Activated T-cell treated with anti-CD3 and anti-CD28 coated beads, Interleukin-2, amount 50 U/mL, for 4 hours (primary cell): ENCODE measurements at places on chromosomes 5 and 9. TPM values are rescaled to one million over a fixed set of nuclear protein-coding genes. Genes with fewer than 3 reads are reported as not detected.

Gene CDC20B
- total RNA-seq, result 0.16 TPM

- DNase-seq, result no peak
These were observed 154.1 kb downstream of the EFNA5 start for GRCh38 chr5:107516452-107517184.

- peak; percentile 60 for DNase-seq
These were observed at the start of gene ST6GALNAC6 for GRCh38 chr9:127899128-127899943. Gene ST6GALNAC6 (minus strand): TSS chr9:127899603. CDS start chr9:127897981, 1,622 bp downstream.

- DNase-seq, result no peak
These were observed 603.6 kb downstream of the PSAT1 start for GRCh38 chr9:78900500-78900899.

DNA sequence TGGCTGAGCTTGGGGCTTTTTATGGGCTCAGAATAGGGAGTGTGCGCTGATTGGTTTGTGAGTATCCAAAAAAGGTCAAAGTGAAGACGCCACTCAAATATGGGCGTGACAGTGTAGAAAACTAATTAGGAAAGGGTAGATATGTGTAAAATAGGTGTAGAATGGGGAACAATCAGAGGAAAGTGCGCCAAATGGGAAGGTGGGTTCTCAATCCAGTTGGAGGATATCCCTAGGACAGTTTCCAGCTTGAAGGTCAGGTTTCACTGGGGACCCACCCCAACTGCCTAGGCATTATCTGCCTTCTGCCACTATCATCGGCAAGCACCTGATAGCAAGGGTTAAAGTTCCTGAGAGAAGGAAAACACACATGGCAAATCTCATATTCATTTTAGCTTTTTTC, 9.3 kb upstream of the MOCS2 start:
- DNase-seq, result no peak

DNA sequence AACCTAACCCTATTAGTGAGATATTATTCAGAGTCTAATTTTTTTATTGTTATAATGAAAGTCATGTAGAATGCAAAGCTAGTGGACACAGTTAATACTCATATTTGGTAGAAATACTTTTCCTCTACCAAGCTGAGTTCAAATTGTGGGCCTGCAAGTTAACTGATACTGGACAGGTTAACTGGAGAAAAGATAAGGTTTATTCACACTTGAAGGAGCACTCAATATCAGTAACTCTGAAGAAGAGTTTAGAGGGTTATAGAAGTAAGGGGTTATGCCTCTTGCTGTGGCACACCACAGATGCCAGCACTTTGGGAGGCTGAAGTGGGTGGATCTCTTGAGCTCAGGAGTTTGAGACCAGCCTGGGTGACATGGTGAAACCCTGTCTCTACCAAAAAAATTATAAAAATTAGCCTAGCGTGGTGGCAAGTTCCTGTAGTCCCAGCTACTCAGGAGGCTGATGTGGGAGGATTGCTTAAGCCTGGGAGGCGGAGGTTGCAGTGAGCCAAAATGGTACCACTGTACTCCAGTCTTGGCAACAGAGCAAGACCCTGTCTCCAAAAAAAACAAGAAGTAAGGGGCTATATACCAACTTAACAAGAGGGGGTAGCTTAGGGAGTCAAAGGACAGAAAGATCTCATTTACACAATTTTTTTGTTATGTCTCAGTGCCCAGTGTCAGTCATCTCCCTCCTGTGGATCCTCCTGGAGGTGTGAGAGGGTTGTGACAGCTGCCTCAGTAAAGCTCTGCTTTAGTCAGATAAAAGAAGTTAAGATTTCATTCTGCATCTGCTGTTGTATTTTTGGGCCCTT, 121.2 kb upstream of the GRHPR start:
- no peak for DNase-seq

- no peak for DNase-seq
These were observed 22.3 kb upstream of the SNAPC3 start for GRCh38 chr9:15400281-15400941.

DNA sequence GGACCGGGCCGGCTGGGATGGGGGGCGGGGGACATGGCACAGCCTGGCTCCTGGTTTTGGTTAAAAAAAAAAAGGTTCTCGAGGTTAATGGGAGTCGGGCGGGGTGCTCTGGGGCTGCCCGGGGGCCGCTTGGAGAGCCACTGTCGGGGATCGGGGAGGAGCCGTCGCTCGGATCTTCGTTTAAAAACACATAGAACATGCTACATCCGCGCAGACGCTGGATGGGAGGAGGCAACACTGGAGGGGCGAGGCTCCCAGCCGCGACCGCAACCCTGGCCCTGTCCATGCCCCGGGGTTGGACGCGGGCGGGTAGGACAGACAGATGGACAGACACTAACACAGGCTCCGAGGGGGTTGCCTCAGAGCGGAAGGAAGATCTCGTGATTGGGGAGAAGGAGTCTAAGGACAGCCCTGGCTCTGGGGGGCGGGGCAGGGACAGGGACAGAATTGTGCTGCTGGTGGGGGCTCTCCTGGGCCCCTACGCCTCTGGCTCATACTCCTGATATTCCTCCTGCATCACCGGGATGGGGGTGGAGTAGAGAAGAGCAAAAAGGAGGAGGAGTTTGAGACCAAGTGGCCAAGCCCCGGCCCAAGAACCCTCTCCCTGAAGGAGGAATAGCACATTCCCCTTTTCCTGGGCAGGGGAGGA, 9.9 kb downstream of the SNCB start:
- DNase-seq, result no peak
